Left lung (tissue), 14 donors: ENCODE measurements at places on chromosomes 12 and 14. TPM values are rescaled to one million over a fixed set of nuclear protein-coding genes. Genes with fewer than 3 reads are reported as not detected.

The SLC5A8 gene
- total RNA-seq = 1.0 TPM

DNA sequence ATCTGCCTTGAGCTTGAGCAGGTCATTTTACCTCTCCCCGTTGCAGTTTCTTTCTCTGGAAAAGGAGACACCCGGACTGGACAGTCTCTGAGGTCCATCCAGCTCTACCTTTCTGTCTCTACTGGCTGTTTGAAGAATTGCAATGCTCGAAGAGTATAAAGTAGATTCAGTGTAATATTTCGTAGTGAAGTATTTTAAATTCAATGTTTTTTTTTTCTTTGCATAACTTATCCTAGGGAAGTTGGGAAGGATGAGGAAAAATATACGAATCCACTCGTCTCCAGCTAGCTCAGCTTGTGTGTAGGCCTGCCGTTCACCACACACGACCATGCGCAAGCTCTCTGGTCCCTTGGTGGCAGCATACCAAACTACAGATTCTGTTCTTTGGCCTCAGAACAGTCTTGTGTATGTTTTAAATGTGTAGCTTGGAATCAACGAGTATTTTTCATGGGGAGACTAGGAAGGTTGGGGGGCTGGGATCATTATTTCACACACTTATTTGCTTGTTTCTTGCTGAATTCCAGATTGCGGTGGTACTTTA, 307.9 kb downstream of the CACNA1C start:
- no peak overlapping the region for H3K27ac ChIP-seq
- H3K4me1 ChIP-seq = peaks cover 36% of the 10 kb centered on the region
- no peak for DNase-seq
- H3K4me3 ChIP-seq = no peak overlapping the region
- H3K36me3 ChIP-seq = no peaks in the 10 kb centered on the region

DNA sequence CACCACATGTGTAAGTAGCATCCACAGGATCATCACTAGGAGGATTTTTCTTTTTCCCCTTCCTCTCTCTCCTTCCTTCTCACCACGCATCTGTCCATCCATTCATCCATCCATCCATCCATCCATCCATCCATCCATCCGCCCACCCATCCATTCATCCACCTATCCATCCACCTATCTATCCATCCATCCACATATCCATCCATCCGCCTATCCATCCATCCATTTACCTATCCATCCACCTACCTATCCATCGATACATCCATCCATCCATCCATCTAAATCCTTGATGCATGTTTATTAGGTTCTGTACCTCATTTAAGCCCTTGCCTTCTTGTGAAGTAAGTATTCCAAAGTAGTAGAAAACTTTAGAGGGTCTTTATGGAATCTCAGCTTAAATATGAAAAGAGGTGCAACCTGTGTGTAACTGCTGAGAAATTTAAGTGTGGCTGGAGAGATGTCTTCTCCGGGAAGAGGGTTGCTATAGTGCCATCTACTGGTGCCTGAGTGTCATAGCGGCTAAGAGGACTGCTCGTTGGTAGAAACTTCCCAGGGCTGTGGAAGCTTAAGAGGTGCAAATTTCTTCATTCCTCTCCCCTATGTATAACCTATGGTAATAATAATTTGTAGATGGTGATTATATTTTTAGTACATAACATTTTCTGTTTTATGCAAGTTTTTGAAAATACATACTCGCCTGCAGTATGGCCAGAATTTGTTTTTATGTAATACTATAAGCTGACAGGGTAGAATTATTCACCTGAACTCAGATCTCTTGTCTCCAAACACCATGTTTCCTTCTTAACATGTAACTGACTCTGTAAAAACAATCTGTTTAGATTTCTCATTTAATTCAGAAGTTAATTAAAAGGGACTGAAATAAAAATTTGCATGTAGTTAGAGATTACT, 46.0 kb downstream of the MYO1H start:
- H3K27me3 ChIP-seq = no peaks in the 10 kb centered on the region
- no peak overlapping the region for H3K27ac ChIP-seq
- H3K36me3 ChIP-seq = no peaks in the 10 kb centered on the region
- H3K4me1 ChIP-seq = no peaks in the 10 kb centered on the region
- DNase-seq = peak; percentile 62

- no peak overlapping the region for H3K27ac ChIP-seq
- H3K27me3 ChIP-seq = no peaks in the 10 kb centered on the region
- H3K4me3 ChIP-seq = no peak overlapping the region
- DNase-seq = no peak
- no peaks in the 10 kb centered on the region for H3K36me3 ChIP-seq
Observed at GRCh38 chr12:131057211-131057721, 103.6 kb downstream of the ADGRD1 start.
